EL (cell line): ENCODE measurements at places on chromosomes 1 and 21.

- peak; percentile 53 for DNase-seq
These were observed 43.5 kb upstream of the RAB4A start for GRCh38 chr1:229227298-229227919.

DNA sequence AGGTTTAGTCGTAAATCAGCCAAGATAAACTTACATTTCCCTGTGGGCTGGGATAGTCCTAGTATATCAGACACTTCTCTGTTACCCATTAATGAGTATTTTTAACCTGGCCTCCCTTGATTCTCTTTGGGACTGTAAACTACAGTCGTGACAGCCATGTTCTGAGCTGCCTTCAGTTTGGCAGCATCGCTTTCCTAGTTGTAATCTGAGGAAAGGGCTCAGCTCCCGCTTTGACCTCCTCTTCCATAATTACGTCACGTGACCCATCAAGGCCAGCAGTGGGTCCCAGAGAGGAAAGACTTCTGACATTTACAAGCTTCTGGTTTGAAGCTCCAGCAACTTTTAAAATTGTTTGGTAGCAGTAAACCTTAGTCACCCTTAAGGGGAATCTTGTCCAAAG lies 34.6 kb upstream of the MTR start:
- DNase-seq = no peak

GRCh38 chr1:55544826-55545225 lies 329.7 kb upstream of the USP24 start:
- DNase-seq = peak; percentile 9

GRCh38 chr1:109252893-109253802 lies 3.8 kb downstream of the CELSR2 start:
- DNase-seq = no peak

- DNase-seq = no peak
These were observed 207.3 kb downstream of the LHX8 start for GRCh38 chr1:75341537-75341936.

DNA sequence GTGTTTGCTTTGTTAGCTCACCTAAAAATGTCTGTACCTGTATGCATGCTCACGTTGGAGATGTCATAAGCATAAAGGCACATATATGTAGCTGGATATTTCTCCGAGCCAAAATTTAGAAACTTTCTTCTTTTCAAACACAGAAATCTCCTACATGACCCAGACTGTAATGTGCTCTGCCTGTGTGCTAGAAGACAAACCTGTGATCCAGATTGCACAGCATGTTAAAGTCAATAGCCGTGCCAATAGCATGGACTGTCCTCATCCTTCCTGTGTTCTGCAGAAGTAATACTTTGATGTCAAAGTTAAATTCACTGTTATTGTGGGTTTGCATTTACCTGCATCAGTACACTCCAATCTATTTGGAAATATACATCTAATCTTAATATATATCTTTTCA lies 346.2 kb upstream of the ZRANB2 start:
- DNase-seq = no peak

DNA sequence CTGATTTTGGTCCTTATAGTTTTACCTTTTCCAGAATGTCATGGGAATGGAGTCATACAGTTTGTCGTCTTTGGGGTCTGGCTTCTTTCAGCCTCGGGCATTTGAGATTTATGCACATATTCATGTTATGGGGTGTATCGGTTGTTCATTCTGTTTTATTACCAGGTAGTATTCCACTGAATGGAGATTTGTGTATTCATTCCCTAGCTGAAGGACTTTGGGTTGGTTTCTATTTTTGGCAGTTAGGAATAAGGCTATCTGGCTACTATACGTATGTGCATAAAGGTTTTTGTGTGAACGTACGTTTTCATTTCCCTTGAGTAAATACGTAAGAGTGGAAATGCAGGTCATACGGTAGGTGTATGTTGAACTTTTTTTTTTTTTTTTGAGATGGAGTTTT lies 65.1 kb downstream of the ACTL8 start:
- no peak for DNase-seq

DNA sequence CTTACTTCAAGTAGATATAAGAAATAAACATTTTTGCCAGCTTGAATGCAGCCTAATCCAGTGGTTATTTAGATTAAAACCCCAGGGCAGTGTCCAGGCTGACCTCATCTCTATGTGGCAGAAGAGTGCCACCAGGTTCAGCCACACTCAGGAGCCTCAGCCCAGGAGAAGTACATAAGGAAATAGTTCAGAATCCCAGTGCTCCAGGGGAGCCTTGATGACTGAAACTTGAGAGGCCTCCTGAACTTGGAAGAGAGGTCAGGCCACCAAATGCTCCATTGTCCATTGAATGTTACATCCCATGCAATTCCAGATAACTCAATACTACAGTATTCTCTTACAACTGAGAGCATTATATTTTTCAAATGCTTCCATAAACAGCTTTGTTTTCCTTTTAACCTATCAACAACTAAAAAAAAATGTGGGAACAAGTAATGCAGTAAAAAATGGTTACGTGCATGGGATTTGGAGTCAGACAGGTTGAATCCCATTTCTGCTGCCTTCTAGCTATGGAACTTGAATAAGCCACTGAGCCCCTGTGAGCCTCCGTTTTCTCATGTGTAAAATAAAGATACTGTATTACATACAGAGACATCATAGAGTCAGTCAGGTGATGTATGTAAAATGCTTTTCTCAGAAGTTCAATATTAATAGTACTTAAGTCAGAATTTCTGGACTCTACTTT lies 248.0 kb downstream of the PLPP3 start:
- DNase-seq = no peak

DNA sequence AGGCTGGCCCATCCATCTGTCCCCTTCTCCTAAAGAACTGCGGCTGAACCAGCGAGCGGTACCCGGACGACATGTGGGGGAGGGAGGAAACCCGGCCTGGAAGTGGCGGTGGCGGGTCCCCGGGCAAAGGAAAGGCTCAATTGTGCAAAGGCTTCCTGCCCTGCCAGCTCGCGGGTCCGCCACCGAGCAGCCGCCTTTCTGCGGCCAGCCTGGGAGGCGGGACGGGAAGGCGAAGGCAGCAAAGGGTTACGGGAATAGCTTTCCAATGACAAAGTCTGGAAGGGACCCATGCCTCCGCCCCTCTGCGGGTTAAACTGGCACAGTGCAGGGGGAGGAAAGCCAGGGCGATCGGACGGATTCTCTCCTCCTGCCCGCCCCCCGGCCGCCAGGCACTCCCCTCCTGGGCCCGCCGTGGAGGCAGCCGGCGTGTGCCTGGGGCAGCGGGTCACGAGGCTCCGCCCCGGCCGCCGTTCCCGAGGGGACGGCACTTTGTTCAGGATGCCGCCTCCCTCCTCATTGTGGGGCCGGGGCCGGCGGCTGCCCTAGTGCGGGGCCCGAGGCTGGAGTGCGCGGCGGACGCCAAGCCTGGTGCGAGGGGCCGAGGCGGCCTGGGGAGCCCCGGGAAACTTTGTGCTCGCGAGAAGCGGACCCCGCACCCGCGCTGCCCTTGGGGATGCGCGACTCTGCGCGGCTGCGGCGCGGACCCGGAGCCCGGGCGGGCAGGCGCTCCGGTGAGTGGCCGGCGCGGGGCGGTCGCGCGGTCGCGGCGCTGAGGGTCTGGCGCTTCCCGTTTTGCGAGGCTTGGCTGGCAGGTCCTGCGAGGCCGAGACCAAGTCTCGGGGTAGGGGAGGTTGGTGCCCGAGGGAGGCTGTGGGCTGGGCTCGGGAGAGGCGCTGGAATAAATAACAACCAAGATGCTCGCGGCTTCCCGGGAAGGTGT lies at the start of gene NAV1:
NAV1 (plus strand) TSS at position 516 of the 940 bp plus-strand sequence. CDS start 83,758 bp downstream, outside the sequence.
- DNase-seq = peak; percentile 97

- DNase-seq = no peak
These were observed 232.6 kb downstream of the COL11A1 start for GRCh38 chr1:102875756-102876155.

DNA sequence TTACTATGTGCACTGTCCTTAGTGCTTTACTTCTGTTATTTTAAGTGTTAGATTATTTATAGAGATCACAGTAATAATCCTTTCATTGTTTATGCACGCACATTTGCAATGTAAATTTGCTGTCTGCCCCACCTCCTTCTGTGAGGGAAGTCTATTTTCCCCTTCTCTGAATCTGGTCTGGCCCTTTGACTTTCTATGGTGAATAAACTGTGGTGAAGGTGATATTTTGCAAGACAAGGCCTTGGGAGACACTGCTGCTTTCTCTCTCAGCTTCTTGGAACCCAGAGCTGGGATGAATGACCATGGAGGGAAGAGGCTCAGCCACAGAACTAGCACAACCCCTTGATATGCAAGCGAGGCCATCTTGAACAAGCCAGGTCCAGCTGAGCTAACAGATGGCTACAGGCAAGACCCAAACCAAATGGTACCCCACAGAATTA lies 156.3 kb downstream of the ST6GALNAC3 start:
- no peak for DNase-seq

GRCh38 chr1:74199504-74199903 lies 1.5 kb downstream of the FPGT start:
- no peak for DNase-seq

GRCh38 chr1:231057410-231057809 lies 17.4 kb upstream of the FAM89A start:
- no peak for DNase-seq

DNA sequence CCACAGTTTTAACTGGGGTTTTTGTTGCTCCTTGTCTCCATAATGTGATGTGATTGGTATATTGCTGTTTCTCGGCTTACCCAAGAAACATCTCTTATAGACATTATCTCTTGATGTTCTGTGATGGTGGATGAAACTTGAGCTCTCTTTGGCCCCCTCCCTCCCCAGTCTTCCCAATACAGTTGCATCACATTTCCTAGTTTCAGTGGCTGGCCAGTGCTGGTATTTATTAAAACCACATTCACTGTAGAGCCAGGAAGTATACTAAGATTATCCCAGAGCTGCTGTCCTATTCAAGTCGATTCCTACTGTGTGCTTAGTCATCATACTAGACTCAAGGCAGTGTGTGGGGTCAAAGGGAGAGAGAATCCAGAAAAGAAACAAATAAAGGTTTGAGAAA lies 244.4 kb downstream of the KAZN start:
- DNase-seq = peak; percentile 31

- no peak for DNase-seq
These were observed 30.2 kb upstream of the C1orf105 start for GRCh38 chr1:172390301-172390682.

- peak; percentile 18 for DNase-seq
These were observed 42.9 kb downstream of the ACTL8 start for GRCh38 chr1:17798011-17798410.

- peak; percentile 29 for DNase-seq
These were observed 19.2 kb downstream of the NFYC start for GRCh38 chr1:40710581-40711315.

DNA sequence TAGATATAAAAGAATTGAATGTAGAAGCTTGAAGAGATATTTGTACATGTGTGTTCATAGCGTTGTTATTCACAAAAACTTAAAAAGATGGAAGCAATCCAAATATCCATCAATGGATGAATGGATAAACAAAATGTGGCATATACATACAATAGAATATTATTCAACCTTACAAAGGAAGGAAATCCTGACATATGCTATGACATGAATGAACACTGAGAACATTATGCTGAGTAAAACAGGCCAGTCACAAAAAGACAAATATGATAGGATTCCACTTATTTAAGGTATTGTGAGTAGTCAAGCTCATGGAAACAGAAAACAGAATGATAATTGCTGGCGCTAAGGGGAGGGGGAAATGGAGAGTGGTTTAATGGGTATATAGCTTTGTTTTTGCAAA lies 47.0 kb upstream of the DYRK1A start:
- no peak for DNase-seq

GRCh38 chr1:184467295-184467694 lies 80.5 kb downstream of the C1orf21 start:
- DNase-seq = no peak

DNA sequence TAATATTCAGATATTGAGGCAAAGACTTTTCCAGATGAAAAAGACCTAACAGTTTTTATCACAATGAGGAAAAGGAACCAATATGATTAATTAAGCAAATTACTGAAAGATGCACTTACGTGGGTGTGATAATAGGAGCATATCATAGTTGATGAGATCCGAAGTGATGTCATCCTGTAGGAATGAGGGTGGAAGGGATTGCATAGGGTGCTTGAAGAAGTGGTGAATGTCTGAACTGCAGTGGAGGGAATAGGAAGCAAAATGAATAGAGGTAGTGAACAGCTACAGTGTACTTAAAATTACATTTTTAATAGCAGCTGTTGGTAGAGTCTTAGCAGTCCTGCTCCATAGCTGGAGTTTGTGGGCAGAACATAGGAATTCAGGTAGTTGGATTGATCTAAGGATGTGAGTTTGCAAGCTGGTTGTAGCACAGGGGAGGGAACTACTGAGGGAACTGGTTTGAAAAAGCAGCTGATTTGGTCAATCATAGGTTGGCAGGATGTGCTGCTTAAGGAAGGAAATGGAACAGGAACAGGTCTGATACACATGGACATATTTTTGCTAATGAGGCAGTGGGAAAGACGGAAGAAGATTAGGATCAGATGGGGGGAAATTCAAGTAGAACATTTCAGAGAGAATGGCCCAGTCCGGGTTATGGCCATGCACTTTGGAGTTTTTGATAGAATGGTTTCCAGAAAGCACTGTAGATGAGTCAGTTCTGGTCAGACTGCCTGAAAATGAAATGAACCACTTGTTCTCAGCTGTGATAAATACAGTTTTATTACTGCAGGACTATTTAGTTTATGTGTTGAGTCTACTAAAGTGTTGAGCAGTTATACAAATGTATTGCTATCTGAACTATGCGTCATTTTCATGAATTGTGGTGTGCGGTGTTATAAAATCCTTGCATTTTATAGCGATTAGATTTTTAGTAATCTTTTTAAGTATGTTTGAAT lies 155.8 kb downstream of the RYR2 start:
- DNase-seq = no peak

GRCh38 chr1:190475421-190476141 lies 2.1 kb downstream of the BRINP3 start:
- DNase-seq = peak; percentile 1

GRCh38 chr1:156581661-156582387 lies 2.3 kb downstream of the TTC24 start:
- no peak for DNase-seq

- no peak for DNase-seq
These were observed 346.1 kb downstream of the LMO4 start for GRCh38 chr1:87674791-87675190.

GRCh38 chr21:42453224-42453985 lies 42.6 kb downstream of the RSPH1 start:
- no peak for DNase-seq
